ENCODE measurements at places on chromosomes 7 and 10.
A peak's percentile ranks its signal among the peaks of the same experiment; 100 is the strongest.

GRCh38 chr7:81665236-81665635 lies 104.6 kb downstream of the HGF start:
- no peak for DNase-seq

GRCh38 chr10:10830293-10830986 lies 187.2 kb upstream of the CELF2 start:
- no peak for DNase-seq

DNA sequence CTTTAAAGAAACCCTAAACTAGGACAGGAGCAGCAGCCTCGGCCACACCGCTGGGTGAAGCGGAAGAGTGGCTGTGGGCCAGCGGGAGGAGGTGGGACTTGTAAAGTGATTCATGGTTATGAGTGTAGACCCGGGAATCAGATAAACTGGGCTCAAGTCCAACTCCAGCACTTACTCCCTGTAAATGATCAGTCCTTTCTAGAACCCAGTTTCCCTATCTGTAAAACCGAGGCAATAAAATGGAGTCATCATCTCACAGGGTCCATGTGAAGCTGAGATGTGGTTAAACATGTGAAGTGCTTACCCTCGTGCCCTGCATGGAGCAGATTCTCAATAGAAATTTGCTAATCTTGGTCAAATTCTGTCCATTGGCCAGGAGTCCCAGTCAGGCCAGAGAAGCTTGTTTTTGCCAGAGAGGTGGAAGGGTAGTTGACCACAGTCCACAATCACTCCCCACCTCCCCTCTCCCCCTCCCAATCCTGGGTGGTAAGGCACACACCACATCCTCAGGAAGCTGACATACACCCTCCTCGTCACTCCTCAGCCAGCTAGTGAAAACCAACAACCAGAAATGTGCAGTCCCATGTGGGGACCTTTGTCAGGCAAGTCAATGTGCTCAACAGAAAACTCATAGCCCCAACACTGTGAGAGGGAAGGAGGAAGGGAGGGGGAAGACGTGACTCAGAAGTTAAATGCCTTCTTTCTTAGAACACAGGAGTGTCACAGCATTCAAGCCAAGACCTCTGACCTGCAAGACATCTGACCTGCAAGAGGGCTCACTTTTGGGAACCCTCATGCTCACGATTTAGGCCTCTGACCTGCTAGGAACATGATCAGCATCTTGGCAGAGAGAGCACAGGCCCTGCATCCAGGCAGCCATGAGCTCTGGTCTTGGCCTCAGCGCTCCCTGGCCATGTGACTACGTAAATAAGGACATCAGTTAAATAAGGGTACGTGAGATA lies 145.1 kb downstream of the PLXNA4 start:
- peak; percentile 67 for DNase-seq

- no peak for DNase-seq
Measured at GRCh38 chr10:123518765-123519164, 147.4 kb upstream of the GPR26 start.

DNA sequence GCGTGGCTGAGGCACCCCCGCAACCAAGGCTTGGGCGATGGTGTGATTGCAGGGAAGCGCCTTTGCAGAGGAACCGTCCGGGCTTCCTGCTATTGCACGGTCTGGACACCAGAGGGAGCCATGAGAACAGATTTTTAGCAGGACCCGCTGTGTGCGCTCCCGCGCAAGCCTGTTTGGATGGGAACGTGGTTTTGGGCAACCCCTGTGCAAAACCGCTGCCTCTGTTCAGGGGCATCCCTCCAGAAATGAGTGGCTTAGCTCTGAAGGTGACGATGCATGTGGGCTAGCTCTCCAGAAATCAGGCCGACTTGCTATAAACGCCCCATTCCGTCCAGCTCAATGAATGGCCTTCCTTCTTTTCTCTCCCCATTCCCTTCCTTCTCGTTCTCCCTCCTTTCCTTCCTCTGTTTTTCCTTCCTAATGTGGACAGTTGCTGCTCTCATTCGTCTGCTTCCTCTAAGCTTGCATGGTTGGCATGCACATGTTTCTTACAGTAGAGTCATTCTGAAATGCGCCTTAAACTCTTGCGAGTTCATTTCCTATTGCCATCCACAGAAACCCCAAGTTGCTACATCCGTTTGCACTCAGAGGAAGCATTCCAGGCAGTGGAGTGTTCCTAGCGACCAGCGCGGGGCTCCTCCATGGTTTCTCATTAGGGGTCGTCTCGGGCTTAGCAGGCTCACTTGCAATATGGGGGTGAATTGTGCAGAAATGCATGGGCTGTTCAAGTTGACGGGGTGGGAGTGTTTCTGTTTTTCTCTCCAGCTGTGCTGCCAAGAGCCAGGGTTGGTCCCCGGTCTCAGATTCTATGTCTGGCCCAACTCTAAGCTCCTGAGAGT lies 302.5 kb upstream of the GALNT17 start:
- DNase-seq: peak; percentile 36

DNA sequence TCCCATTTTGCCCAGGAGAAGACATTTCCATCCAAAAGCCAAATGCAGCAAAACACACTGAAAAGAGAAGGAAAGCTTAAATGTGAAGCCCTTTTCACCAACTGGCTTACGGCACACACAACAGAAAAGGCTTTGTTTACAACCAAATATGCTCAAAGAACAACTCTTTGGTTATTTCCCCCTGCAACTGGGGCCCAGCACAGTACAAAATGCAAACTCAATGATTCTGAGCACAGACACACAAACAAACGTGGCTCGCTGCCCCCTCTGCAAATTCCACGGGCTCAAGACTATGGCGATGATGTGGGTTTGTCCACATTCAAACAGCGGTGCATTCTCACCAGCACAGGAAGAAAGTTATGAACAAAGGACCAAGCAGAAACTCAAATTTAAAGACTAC lies 5.3 kb downstream of the CPXM2 start:
- DNase-seq: no peak

- no peak for DNase-seq
Measured at GRCh38 chr7:148397056-148397455, 193.5 kb upstream of the C7orf33 start.

DNA sequence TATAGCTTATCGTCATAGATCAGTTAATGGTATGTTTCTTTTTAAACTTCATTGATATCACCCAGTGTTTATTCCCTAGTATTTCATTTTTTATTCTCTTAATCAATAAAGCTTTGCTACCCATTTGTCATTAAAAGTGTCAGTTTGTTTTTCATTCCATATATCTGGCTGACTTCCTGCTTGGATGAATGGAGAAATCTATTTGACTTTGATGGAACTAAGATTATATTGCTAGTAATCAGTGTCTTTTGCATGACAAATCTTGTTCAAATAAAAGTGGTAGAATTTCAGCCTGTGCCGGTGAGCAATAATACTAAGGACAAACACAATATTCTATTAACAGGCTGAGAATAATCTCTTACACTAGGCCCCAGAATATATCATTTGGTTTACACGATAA lies 203.3 kb downstream of the SEC23IP start:
- DNase-seq: no peak

DNA sequence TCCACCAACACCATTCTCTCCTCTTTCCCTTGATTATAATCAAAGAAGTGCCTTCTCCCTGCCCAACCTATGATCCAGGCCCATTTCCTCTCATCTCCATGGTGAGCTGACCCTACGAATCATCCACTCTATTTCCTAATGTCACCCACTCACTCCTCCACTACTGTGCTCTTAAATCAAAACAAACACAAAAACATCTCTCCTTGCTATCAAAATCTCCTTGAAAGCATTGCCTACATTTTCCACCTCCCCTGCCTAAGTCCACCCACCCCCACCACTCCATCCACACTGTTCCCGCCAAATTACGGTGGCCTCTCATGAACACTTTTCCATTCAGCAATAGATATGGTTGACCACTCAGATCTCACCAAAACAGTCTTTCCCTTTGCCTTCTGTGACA lies 5.3 kb downstream of the DYDC1 start:
- DNase-seq: no peak

GRCh38 chr7:19762631-19763030 lies 10.8 kb downstream of the TMEM196 start:
- no peak for DNase-seq

- DNase-seq: no peak
Measured at GRCh38 chr10:131685007-131685406, 215.8 kb upstream of the PPP2R2D start.

Data from CD4-positive, alpha-beta T cell treated with Interleukin-1 beta for 1 hour (primary cell).